Stimulated activated CD8-positive, alpha-beta memory T cell treated with anti-CD3 and anti-CD28 coated beads, Interleukin-15, amount 100 ng/mL, for 4 hours (primary cell): ENCODE measurements at places on chromosomes 2 and 18.

DNA sequence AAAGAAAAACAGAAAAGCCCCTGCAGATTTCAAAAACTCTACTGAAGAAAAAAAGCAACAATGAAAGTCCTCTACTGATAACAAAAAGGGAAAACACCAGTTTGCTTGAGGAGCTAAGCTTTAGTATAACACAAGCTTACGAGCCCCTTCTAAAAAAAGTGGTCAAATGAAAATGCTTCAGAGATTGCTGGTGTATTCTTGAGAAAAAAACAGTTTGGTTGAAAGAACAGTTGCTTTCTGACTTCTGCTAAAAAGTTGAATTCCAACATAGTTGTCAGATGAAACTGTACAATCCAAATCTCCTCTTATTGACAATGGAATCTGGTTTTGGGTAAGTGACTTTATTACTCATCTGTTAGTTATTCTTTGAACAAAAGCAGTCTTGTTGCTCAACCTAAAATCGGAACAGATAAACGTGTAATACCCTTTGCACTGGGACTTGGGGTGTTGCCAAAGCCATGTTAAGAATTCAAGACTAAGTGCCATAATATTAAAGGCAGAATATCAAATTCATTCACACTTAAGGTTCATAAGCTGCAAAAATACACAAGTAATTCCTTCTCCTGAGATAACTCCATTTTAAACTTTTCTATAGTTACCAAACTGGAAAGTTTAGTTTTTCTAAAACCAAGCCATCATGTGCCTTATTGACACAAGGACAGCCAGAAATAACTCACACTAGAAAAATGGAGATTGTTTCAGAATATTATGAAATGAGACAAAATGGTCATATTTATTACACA, 45.3 kb upstream of the SPAG16 start:
- no peak for DNase-seq

DNA sequence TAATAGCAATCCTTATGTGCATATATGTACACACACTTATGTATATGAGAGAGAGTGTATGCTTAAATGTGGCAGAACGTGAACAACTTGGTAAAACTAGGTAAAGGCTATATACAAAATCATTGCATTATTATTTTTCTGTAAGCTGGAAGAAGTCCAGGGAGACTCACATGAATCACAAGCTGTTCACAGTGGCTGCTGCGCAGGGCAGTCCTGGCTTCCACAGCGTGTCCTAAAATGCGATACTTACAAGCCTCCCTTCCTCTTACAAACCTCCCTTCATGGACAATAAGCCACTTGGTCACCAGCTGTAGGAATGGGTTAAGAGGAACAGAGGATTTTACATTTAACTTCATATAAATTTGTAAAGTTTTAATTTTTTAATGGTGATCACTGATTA, 114.9 kb upstream of the AGAP1 start:
- no peak for DNase-seq

GRCh38 chr2:25219621-25220020, 51.2 kb upstream of the POMC start:
- DNase-seq: no peak

DNA sequence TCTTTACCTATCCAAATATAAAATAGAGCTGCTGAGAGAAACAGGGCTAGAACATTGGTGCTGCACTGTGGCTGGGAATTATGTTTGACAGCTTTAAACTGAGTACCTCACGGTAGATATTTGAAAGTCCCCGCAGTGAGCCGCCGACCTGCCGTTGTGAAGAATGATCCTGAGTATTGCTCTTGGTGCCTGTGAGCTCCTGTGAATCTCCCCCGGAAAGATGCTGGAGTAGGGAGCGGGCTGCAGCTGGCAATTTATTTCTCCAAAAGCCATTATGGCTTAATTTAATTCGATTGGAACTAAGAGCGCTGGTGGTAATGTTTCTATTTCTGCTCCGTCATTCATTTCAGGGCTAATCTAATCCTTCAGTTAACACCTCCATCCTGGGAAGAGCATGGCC, 129.4 kb upstream of the TPO start:
- DNase-seq: no peak

- peak; percentile 62 for DNase-seq
These were observed at the start of gene ITSN2 for GRCh38 chr2:24360050-24360962. ITSN2 (minus strand) TSS chr2:24360536; CDS start chr2:24328082, 32,454 bp downstream.

- DNase-seq: no peak
These were observed 22.2 kb downstream of the SKA1 start for GRCh38 chr18:50397023-50397422.

DNA sequence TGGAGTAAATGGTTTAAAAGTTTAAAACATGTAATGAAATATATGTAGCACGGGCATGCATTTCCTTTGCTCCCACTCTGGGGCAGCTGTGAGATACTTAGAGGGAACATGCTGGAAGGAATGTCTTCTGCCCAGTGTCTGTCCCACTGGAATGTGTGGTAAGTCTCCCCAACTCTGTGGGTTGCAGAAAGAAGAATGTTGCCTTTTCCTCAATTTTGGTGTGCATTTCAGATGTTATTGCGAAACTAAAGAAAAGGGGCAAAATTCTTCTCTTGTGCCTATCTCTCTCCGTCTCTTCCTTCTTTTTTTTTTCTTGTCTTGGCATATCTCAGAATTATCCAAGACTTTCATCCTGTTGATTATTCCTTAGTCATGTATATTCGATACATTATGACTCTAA, 201.1 kb downstream of the SH3RF3 start:
- no peak for DNase-seq

DNA sequence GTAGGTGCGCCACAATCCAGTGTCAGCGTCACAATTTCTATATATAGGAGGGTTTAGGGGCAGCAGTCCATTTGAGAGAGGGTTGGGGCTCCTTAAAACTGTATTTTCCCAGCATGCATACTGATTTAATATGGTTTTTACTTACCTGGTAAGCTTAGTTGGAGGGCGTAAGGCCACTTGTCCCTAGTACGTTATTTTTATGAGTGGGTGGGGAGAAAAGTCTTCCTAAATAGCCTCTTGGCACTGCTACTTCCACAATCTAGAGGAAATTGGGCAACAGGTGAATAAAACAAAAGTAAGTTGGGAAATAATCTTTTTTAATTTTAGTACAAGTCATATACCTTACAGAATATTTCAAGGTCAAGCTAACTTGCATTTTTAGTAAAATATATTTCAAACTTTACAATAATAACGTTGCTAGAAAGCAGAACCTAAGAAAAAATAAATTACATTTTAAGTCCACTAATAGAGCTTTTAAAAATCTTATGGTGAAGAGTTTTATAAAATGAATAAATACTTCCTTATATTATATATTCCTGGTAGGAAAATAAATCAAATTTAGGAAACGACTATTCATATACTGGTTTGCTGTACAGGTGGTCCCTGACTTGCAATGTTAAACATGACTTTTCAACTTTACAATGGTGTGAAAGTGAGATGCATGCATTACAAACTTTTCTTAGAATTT, 20.9 kb downstream of the DHRS9 start:
- no peak for DNase-seq

GRCh38 chr2:47568164-47568850, 165.4 kb downstream of the MSH2 start:
- no peak for DNase-seq

DNA sequence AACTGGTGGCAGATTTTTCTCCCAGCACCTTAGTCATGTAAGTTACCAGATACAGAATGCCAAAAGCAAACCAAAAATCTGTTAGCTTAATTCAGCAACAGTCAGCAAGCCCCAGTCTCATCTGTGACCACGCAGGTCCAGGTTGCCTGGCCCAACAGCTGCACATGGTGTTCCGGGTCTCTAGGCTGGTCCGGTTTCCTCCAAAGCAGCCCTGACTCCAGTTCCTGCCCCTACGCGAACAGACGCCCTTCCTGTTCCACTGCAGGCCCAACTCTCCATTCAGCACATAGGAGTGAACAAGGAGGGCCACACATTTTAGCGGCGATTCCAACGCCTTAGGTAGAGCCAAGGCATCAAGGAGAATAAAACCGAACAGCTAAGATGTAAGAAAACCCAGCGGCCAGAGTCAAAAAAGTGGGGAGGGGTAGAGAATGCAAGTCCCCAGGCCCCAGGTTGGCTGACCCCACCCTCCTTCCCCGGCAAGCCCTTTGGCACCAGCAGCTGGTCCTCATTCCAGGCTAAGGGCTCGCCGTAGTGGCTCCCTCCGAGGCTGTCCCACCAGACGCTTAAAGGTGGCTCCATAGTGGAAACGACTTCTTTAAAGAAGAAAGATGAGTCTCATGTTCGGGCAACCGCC, 1.5 kb downstream of the STK25 start:
- no peak for DNase-seq

GRCh38 chr2:205959521-205959920, 126.5 kb downstream of the INO80D start:
- DNase-seq: no peak

GRCh38 chr2:202818321-202818720, 53.2 kb downstream of the ICA1L start:
- DNase-seq: no peak

GRCh38 chr2:3747826-3748225, 44.5 kb downstream of the DCDC2C start:
- no peak for DNase-seq

DNA sequence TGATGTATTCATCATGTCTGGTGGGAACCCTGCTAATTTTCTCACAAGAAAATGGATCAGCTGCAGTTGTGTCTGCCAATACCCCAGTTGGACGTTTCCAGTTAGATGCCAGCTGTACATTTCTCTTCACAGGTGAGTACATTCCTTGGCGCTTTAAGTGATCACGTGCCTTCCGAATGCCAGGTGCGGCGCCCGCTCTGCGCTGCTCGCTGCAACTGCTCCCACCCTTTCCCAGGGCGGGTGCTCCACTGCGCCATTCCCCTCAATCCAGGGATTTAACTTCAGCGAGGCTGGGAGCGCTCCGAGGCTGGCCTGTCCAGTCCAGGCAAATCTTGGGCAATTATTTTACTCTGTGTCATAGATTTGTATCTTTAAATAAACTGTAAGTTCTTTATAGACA, 225.0 kb upstream of the RAB6C start:
- DNase-seq: no peak

- peak; percentile 21 for DNase-seq
These were observed 1.0 kb downstream of the PLEKHB2 start for GRCh38 chr2:131105950-131106801.

DNA sequence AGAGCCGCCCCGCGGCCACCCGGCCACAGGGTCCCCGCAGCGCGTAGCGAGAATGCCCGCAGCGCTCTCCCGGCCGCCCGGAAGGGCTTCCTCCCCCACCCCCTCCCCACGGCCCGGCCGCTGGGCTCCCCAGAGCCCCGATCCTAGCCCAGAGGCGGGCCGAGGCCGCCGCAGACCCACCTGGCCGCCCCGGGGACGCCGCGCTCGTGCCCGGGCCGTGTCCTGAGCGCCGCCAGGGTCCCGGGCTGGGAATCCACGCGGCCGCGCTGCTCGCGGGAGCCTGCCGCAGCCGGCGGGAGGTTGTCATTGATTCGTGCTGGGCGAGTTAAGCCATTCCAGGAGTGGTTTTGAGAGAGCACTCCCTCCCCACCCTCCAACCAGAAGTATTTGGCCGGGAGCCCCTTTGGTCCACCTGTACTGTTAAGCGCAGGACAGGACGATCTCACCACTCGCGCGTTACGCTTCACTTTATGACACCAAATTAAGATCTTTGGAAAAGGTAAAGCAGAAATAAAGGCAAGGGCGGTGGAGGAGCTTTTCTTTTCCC, 206.4 kb upstream of the SMAD2 start:
- no peak for DNase-seq

- no peak for DNase-seq
These were observed 2.8 kb downstream of the INPP5D start for GRCh38 chr2:233062946-233063268.

DNA sequence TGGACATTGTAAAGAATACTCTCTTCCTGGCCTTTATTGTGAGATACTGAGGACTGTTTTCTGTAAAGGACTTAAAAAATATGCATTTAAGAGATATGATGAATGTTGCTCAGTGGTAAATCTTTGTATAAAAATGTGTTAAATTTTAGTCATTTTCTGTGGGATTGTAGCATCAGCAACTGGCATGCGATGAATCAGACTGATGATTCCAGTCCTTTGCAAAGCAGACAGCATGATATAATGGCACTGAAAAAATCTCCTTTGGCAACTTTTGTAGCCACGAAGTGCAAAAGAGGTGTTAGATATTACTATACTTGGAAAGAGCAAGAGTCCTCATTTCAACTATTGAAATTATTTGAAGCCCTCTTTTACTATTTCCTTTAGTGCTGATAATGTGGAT, 678.7 kb downstream of the PLCL1 start:
- DNase-seq: no peak

DNA sequence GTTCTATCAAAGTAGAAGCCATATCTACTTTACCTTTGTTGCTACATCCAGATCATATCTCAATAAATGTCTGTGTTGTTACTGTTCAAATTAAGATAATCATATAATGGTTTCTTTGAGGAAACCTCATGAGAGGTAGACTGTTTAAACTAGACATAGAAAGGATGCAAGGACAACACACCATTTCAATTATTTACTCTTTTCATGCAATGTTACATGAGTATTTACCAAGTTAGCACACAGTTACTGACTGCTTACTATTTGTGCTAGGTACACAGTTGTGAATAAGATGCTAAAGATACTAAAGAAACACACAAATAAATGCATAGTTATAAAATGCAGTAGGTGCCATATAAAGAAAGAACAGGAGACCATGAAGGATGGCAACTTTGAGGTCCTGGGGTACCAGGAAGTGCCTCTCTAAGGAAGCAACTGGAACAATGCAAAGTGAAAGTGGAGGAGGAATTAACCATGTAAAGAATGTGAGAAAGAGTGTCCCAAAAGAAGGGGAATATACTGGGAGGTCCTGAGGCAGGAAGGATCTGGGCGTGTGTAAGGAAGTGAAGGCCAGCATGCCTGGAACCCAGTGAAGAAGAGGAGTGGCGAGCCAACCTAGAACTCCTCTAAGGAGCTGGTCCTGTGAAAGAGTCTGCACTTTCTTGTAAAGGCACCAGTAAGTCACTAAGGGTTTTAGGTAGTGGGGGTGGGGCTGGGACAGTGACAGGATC, 39.4 kb downstream of the RBMS1 start:
- DNase-seq: no peak

DNA sequence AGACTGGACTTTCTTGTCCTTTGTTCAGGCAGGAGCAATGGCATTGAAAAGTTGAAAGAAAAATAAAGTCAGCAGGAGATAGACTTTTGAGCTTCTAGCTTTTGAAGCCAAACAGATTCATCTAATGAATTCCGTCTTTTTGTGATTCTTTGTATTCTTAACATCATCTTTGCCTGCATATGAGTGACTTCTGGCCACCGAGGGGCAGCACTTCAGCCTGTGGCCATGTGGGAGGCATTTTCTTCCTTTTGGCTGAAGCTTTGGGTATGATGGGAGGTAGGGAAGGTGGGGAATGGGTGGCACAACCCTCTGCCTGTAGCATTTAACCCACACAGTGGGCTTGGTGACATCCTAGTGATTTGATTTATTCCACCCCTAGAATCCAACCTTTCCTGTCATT, 220.6 kb downstream of the SETBP1 start:
- no peak for DNase-seq

DNA sequence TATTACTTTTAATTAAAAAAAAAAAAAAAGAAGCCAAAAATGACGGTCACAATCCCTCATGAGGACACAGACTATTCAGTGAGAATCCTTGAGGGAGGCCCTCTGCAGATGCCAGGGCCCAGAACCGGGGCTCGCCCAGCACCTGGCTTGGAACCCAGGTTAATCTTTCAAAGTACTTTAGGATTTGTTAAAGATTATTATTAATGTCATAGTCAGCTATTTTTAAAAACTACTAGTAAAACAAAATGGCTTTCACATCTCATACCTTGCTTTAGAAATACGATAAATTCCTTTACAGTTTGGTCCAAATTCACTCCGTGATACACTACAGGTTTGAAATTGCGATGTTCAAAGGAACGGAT, 27.1 kb downstream of the C2orf76 start:
- DNase-seq: no peak

- DNase-seq: no peak
These were observed 217.1 kb downstream of the SLC4A3 start for GRCh38 chr2:219844401-219845091.

- DNase-seq: no peak
These were observed 9.0 kb upstream of the NTSR2 start for GRCh38 chr2:11679016-11679415.
